CD8-positive, alpha-beta memory T cell (primary cell): ENCODE measurements at places on chromosomes 7 and 10.
A peak's percentile ranks its signal among the peaks of the same experiment; 100 is the strongest.

DNA sequence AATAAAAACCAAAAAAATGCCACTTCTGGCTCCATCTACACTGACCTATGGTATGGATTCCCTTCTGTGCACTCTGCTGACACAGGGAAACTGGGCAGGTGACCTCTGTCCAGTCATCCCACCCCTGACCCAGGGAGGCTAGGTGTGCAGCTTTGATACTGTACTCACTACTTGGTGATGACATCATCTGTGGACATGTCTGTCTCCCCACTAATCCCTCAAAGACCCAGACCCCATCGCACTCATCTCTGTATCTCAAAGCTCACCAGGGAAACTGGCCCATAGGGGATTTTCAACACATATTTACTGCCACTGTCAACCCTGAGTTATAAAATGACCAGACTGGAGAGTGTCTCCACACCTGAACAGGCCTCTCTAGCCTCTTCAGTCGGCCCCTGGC lies 10.6 kb downstream of the SGMS1 start:
- DNase-seq = no peak

DNA sequence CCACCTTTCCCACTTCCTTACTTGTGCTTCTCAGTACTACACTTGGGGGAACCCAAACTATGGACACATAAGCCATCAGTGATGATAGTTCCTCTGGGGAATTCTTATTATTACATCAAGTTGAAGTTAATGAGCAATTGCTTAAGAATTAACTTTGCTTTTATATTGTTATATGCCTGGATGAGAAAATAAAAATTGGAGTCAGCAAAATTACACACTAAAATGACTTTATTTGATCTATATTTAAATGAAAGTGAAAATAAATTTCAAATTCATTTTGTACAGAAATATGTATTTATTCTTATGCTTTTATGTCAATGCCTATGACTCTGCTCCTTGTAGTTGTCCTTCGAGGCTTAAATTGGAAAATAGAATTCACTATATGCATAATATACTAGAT lies 149.4 kb upstream of the KCND2 start:
- no peak for DNase-seq

DNA sequence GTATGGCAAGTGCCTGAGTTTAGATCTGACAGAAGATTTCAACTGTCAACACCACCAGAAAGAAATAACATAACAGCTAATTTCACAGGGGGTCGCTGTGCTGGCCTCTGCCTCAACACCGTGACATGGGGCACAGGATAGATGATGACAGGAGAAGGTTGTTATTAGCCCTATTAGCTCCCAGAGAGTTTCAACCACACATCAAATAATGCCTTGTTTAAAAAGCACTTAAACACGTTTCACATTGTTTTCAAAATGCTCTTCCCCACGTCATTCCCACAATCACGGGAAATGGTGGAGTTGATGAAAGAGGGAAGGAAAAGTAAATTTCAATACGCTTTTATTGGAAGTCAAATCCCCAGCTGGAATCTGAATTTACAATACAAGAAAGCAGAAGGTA lies 184.7 kb downstream of the MAGI2 start:
- no peak for DNase-seq

DNA sequence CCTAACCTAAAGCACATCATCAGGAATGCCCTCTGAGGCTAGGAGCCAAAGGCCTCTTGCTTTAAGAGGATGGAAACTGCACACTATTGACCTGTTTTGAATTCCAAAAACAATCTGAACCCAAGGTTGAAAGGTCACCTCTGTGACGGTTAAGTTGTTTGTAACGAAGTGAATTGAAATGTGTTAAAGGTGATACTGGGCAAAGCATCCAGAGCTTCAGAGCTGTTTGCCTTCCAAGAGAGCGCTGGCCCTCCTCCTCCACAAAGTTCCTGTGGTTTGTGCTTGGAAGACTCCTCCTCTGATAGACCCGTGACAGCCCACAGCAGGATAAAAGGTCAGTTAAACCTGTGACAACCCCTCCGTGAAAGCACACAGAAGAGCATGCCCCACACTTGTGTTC lies 133.7 kb upstream of the CTTNBP2 start:
- DNase-seq = no peak

DNA sequence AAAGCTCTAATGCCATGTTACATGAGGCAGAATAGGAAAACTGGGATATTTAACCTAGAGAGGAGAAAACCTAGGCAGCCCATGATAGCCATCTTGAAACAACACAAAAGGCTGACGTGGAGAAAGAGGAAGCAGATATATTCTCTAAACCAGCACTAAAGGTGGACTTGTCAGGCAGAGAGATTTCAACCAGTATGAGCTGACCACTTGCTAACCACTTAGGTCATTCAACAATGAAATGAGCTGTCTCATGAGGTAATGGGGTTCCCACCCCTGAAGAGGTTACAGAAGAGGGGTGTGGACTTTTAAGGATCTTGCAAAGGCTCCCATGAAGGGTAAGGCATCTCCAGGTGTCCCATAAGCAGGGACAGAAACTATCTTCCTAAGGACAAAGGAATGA lies 26.8 kb upstream of the EGR2 start:
- DNase-seq = no peak

GRCh38 chr10:116915340-116915739 lies 66.0 kb downstream of the ENO4 start:
- DNase-seq = no peak

GRCh38 chr7:92835261-92835850 lies 1.0 kb downstream of the CDK6 start:
- peak; percentile 60 for DNase-seq

- no peak for DNase-seq
Measured at GRCh38 chr10:31424473-31424872, 105.5 kb downstream of the ZEB1 start.

GRCh38 chr10:114315566-114316420 lies 76.7 kb downstream of the VWA2 start:
- no peak for DNase-seq

GRCh38 chr7:20385126-20385525 lies 54.4 kb downstream of the ITGB8 start:
- no peak for DNase-seq

DNA sequence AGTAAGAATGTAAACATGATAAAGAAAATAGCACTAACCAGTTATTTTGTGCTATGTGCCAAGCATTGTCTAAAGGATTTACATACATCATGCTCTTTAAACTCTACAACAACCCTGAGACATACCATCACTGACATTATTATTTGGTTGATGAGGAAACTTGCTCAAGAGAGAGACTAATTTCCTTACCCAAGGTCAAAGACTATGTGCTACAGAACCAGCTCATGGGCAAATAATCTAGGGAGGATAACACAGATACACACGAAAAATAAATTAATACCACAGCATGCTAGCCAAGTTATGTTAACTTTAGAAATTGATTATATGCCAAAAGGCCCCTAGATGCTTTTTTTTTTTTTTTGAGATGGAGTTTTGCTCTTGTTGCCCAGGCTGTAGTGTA lies 2.7 kb downstream of the ANKRD16 start:
- DNase-seq = no peak

- DNase-seq = no peak
Measured at GRCh38 chr7:39392151-39392550, 174.1 kb upstream of the YAE1 start.

DNA sequence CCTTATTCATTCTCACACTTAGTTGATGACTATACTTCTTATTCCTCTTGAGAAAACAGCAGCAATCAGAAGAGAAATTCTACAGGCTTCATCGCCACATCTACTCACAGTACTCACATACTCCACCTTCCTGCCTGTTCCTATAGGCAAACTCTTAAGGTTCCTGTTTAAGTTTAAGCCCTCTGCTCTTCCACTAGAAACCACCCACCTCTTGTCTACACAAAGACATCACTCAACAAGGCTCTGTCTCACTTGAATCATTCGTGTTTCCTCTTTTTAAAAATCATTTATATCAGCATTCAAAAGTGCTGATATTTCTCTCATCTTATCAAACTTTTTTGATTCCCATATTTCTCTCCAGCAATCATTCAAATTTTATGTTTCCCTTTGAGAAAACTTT lies 85.5 kb upstream of the ADO start:
- no peak for DNase-seq

DNA sequence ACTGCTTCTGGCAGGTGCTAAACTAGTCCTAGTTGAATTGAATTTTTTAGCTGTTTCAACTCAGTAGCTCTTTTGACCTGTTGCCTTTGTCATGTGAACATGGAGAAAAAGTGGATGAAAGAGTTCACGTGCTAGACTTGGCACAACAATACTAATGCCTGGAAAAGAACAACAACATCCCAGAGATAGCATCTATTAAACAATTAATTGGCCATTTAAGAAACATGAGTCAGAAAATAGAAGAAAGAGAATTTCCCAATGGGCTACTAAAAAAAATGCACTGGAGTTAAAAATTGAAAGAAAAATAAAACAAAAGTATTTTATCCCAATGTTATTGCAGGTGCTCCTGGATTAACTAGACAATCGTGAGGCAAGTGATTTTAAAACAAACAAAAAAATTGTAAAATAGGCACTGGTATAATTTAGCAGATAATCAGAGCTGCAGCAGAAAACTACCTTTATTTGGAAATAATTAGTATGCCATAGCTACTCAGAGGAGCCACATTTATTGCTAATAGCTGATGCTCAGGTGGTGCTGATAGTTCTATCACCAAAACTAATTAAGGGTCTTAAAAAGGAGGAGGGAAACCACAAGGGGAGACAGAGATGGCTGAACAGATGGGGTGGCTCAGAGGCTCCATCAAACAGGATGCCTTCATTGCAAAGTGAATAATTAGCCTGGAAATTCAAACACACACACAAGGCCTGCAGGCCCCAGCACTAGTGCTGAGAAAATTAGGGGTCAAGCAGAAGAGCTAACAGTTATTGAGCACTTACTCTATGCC lies 17.6 kb downstream of the CCDC71L start:
- no peak for DNase-seq

GRCh38 chr7:141201145-141201885 lies 127.5 kb downstream of the TMEM178B start:
- DNase-seq = no peak

GRCh38 chr7:42319631-42320030 lies 82.6 kb upstream of the GLI3 start:
- no peak for DNase-seq

- no peak for DNase-seq
Measured at GRCh38 chr7:5657901-5658300, 123.6 kb downstream of the RNF216 start.

GRCh38 chr10:125845617-125846016 lies 22.3 kb downstream of the BCCIP start:
- no peak for DNase-seq

DNA sequence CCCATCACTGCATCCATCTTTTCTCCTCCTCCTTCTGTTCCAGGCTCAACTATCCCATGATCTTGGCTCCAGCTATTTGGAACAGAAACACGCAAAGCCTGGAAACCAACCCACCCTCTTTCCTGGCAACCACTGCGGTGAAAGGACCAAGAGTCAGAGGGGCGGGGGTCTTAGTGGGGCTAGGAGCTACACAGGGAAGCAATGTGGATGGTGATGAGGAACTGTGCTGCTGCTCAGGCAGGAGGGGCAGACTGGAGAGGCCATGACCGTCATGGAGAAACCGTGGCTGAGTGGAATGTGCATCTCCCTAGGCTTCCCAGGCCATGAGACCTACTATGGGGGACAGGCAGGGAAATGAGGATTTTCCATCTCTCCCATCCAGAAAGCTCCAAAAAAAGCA lies 25.6 kb downstream of the PLAC9 start:
- no peak for DNase-seq

- no peak for DNase-seq
Measured at GRCh38 chr7:6250364-6250833, 22.0 kb downstream of the CYTH3 start.

DNA sequence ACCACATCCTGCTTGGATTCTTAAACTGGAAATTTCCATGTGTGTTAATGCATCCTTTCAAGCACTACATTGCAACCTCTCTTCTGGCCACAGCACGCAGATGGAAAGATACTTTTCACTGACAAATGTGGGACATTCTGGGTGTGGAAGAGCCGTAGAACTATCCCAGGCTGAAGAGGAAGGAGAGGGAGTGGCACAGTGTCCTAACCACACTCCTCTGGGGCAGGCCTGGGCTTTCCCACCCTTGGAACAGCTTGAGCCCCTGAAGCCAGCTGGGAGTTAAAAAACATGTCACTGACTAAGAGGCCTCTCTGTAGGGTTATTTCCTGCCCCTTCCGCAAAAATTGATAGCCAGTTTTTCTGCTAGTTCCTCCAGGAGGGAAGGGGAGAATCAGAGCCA lies 34.0 kb upstream of the DNMBP start:
- no peak for DNase-seq

GRCh38 chr7:116952635-116953371 lies 498 bp upstream of the ST7 start:
- no peak for DNase-seq

DNA sequence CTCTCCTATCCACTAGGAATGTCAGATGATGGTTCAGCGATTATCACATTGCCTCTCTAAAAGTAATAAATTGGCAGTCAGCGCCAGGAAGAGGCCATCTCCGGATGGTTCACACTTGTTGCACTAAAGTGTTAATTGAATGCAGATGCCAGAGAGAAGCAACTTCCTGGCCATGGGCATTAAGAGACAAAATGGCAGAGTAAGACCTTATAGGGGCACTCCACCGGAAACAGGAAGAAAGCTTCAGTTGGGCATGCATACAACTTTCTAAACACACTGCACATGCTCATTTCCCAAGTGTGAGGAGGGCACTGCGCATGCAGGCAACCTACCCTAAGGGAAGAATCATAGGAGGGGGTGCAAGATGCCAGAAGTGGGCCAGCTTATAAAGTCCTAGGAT lies 71.7 kb upstream of the AUTS2 start:
- no peak for DNase-seq

GRCh38 chr10:66218289-66218688 lies 707.5 kb upstream of the LRRTM3 start:
- DNase-seq = no peak

DNA sequence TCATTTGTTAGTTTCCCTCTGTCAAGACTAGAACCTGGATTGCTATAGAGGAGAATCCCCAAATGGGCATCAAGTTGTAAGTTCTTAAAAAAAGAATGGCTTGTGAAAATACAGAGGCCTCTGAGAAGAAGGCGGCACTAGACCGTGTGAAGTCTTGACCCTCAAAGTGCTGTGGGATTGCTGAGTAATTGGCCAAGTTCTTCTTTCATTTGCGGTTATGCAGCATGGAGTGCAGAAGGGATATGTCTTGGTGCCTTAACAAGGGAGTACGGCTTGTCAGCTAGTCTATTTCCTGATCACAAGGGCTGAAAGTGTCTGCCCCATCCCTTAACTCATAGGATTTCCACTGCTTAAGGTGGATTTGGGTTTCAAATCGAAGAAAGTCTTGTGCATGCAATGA lies 81.2 kb downstream of the MKX start:
- DNase-seq = no peak

DNA sequence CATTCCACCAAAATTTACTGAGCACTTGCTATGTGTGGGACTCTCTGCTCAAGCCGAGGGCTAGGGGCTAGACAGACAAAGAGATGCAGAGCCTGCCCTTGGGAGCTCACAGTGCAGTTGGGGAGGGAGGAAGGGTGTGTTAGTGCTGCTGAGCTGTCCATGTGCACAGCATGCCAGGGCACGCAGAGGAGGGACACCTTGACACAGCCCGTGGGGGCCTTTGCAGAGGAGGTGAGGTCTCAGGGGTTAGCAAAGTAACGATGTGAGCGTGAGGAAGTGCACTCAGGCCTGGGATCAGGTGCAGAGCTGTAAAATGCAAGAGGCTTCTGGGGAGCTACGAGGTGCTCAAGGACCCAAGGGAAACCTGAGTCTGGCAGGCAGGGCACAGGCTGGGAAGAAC lies 16.3 kb downstream of the PRKCQ start:
- DNase-seq = no peak

GRCh38 chr10:1036341-1036791 lies 10.7 kb upstream of the IDI2 start:
- no peak for DNase-seq

- no peak for DNase-seq
Measured at GRCh38 chr7:144665689-144666381, 170.0 kb downstream of the TPK1 start.

- DNase-seq = no peak
Measured at GRCh38 chr10:43199088-43199683, 60.9 kb downstream of the CSGALNACT2 start.
